ENCODE measurements at places on chromosomes 2 and 18.

DNA sequence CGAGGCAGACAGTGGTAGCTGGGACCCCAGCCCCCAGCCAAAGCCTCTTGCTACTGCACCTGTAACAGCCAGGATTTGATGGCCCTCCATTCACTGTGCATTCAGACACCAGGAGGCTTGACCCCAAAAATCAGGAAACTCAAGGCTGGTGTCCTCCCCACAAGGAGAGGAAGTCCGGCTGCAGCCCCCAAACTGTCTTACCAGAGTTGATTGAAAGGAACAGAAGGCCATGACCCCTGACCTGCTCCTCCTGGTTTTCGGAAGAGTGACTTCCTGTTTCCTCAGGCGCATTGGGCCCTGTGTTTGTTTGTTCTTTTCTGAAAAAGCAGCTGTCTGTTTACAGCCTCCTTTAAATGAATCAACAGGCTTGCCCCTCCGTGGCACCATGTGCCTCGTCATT lies 111.6 kb downstream of the RNF144A start:
- DNase-seq, result no peak

GRCh38 chr2:37630776-37631175 lies 40.7 kb downstream of the CDC42EP3 start:
- no peak for DNase-seq

GRCh38 chr2:103960951-103961350 lies 893.0 kb upstream of the POU3F3 start:
- DNase-seq, result no peak

GRCh38 chr2:227132986-227133385 lies 31.0 kb downstream of the COL4A4 start:
- DNase-seq, result no peak

GRCh38 chr2:233464056-233464455 lies 102.5 kb downstream of the USP40 start:
- no peak for DNase-seq

DNA sequence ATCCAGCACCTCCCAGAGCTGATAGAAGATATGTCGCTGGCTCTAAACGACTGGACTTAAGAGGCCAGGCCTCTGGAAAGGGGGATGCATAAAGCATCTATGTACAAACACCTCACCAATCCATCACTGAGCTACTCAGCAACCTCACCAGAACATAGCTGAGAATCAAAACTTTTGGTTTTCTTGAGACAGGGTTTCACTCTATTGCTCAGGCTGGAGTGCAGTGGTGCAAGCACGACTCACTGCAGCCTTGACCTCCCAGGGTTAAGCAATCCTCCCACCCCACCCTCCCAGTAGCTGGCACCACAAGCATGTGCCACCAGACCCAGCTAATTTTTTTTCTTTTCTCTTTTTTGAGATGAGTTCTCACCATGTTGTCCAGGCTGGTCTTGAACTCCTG lies 62.9 kb upstream of the MSH6 start:
- DNase-seq, result no peak
